ENCODE measurements at places on chromosomes 16 and 17.
A peak's percentile ranks its signal among the peaks of the same experiment; 100 is the strongest.

- DNase-seq: peak; percentile 45
Observed at GRCh38 chr16:65698791-65699321, 577.0 kb upstream of the CDH11 start.

GRCh38 chr16:68379472-68380347 is 68.6 kb downstream of the SMPD3 start:
- DNase-seq: no peak

DNA sequence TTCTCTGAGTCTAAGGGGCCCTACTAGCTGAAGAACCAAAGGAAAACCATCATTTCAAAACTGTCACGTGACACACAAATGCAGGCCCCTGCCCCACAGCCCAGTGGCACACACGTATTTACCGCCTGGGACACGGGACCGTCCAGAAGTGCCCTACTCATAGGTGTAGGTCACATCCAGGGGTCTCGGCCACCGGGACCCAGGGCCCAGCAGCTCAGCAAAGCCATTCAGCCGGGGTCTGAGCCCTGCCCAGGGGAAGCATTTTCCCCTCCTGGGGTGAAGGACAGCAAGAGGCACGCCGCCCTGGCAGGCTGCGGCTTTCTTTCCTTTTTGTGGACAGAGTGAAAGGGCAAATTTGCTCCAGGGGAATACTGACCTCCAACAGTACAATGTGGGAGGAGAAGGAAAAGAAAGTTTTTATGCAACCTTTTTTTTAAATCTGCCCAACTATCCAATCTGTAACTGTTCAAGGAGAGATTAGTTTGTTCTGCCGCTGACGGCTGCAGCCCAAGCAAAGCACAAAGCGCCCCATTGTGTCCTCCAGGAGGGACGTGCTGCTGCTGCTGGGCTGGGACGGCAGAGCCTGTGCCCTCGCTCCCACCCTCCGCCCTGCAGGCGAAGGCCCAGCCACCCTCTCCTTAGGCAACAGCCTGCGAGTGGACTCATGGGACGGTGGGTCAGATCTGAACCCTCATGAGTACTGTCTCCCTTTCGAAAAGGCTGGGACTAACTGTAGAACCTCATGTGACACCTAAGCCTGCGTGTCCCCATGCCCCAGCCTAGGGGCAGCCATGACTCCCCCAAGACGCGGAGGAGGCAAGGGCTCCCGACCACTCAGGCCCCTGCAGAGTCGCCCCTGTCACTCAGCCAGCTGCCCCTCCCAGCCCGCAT is 21.3 kb downstream of the SLC7A5 start:
- DNase-seq: no peak

- peak; percentile 41 for DNase-seq
Observed at GRCh38 chr17:47987240-47987835, 16.4 kb downstream of the CDK5RAP3 start.

GRCh38 chr16:47664653-47665325 is 203.7 kb downstream of the PHKB start:
- no peak for DNase-seq

GRCh38 chr17:44263345-44263902 is 4.5 kb downstream of the SLC4A1 start:
- DNase-seq: no peak

DNA sequence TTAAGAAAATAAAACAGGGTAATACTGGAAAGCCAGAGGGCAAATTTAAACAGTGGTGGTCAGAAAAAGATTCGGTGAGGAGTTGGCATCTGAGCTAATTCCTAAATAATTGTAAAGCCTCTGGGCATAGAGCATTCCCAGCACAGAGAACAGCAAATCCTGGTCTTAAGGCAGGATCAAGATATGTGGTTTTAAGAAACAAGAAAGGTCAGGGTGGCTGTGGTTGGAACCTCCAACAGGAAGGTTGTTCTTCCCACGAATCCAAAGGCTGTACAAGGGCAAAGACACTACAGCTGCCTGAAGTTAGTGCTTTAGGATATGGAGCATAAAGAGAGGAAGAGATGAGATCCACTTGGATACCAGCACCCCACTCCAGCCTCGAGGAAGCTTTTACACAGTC is 114.6 kb downstream of the ZNF18 start:
- no peak for DNase-seq

- no peak for DNase-seq
Observed at GRCh38 chr17:17343896-17344506, 40.8 kb downstream of the NT5M start.

- no peak for DNase-seq
Observed at GRCh38 chr17:44854192-44854591, 6.5 kb downstream of the HIGD1B start.

DNA sequence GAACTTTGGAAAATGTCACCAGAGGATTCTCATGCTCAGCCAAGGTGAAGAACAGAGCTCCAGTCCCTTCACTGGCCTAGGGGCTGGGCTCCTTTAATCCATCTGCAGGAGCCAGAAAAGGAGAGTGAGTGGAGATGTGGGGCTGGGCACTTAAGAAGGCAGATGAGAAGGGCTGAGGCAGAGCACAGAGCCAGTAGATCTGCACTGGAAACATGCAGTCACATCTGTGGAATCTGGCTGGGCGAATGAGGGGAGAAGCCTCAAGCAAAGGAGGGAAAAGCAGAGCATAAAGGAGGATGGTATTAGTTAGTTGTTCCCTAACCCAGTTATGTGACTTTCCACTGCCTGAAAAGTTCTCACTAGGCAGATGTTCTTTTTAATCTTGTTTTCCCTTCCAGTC is 50.4 kb upstream of the BCAR1 start:
- peak; percentile 55 for DNase-seq

DNA sequence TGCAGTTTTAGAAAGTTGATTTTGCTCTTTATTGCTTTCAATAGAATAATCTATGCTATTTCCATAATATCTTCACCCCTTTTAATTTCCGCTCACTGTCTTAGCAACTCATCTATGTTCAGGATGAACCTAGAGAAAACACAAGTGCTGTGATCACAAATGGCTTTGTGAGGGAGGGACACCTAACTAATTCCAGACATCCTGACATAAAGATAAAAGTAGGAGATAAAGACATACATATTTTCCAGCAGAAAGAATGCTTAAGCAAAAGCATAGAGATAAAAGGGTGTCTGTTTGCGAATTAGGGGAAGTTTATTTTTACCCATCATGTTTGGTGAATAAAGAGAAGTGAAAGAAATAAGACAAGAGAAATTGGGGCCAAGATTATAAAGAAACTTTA is 254.2 kb downstream of the KCNJ2 start:
- DNase-seq: no peak

DNA sequence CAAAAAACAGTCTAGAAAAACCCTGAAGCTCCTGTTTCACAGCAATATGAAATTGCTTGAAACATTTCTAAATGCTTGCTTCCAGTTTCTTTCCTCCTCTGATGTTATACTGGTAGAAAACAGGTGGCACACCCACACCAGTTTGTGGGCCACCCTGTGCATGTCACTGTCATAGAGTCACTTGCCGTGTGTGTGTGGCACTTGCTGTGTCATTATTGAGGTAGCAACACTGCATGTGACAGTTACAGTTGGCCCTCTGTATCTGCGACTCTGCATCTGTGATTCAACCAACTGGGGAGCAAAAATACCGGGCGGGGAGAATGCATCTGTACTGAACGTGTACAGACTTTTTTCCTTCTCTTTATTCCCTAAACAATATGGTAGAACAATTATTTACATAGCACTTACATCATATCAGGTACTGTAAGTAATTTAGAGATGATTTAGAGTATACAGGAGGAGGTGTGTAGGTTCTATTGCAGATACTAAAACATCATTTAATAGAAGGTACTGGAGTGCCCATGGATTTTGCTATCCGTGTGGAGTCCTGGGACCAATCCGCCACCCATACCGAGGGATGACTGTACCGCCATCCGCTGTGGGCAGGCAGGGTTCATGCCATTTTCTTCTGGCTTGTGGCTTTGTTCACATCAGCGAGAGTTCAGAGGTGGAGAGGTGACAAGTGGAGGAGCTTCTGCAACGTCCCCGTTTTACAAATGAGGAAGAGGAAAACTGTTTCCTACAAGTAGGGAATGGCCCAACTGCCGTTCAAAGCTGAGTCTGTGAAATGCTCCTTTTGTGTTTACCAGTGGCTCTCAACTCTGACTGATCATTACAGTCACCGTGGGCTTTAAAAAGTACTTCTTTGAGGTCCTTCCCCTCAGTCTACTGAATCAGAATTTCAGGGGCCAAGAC is 373.7 kb downstream of the SNX29 start:
- DNase-seq: no peak

GRCh38 chr17:9389111-9389527 is 186.5 kb downstream of the STX8 start:
- peak; percentile 31 for DNase-seq

- DNase-seq: no peak
Observed at GRCh38 chr17:75450270-75450669, 6.2 kb upstream of the TMEM94 start.

DNA sequence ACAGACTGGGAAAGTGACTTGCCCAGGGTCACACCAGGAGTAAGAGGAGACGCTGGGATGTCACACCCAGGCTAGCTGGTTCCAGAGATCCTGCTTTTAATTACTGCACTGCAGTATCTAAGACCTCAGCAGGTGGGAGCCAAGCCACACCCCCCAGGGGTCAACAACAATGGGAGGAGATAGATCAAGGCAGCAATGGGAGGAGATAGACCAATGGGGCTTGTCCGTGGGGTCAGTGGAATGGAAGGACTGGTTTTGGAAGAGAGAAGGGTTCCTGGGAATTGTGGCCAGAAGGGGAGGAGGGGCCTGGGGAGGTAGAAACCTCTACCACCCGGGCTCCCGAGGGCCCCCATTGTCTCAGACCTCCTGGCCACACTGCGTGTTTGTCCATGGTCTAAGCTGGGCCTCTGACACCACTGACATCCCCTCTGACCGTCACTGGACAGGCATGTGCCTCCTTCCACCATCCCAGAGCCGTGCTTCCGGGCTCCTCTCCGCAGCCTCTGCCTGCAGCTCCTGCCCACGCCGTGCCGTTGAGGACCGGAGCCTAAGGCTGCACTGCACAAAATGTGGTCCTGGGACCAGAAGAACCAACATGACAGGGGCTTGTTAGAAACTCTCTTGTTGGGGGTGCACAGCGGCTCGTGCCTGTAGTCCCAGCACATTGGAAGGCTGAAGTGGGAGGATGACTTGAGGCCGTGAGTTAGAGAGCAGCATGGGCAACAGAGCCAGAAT is 69.8 kb upstream of the RPH3AL start:
- DNase-seq: no peak

DNA sequence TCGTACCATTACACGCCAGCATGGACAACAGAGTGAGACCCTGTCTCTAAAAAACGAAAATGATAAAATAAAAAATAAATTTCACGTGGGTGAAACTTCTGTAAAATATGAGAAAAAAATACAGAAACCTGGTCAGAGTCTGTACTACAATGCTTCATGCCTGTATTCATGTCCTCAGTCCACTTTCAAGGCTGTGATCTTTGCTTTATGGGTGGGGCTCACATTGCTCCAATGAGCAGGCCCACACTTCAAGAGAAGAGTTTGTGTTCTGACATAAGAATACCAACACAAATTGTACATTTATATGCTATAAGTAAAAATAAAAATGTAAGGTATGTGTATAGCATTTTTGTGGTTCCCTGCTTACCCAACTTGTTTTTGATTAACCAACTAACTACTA is 32.2 kb upstream of the ABCA3 start:
- no peak for DNase-seq

DNA sequence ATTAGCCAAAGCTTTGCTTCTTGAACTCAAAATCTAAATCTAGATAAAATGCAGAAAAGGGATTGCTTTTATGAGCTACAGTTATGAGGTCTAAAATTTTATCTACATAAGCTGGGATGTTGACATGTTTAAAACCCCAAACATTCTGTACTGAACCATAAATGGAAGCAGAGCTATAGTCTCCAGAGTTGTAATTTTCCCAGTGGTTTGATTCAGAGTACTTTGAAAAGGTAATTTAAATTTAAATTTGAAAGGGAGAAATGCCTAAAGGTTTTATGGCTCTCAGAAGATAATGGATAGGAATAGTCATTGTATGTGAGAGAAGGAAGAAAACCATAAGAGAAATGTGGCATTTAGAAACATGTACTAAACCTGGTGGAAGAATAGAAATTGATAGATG is 163.2 kb downstream of the PPM1E start:
- DNase-seq: no peak

DNA sequence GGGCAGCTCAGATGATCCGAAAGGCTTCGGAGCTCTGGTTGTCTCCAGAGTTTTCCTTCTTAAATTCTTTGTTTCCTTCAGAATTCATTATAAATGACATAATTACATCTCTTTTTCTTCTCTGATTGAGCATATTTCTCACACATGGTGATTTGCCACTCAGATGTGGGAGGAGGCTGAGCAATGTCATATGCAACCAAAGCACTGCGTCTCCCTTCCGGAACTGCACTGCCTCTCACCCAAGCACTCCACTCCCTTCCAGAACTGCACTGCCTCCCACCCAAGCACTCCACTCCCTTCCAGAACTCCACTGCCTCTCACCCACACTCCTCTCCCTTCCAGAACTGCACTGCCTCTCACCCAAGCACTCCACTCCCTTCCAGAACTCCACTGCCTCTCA is 131.5 kb downstream of the SALL1 start:
- DNase-seq: no peak

DNA sequence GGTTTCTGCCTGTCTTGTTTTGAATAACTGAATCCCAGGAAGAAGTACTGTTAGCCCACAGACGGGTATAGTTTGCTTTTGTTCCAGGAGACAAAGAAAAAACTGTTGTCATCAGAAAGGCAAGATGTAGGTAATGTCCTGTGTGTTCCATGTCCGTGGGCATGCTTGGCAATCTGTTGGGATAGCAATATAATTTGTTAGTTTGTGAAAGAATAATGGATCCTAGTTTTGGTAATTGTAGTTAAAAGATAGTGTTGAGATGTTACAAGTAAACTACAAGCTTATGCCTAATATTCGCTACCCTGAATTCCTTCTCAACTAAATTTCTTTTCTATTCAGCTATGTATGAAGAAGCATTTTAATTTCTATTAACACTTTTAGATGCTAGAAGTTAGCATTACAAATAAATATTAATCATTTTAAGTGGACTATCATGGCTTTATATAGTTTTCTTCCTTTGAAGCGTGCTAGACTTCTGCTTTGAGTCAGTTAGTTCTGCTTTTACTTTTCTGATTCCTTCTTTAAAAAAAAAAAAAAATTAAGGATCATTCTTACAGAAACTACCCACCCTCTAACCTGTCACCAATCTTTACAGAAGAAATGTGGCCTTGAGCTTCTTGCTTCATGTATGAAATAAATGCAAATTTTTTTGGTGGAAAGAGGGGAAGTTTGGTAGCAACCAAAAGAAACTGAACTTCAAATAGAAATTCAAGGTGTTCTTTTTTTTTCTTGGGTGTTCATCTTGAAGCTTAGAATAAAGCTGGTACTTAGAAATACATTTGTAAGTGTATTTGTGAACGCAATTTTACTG is 2.4 kb downstream of the EVI2A start:
- no peak for DNase-seq

- peak; percentile 6 for DNase-seq
Observed at GRCh38 chr17:12756786-12757185, 32.5 kb upstream of the ARHGAP44 start.

GRCh38 chr17:2929881-2930533 is 133.4 kb downstream of the OR1D5 start:
- DNase-seq: peak; percentile 56

DNA sequence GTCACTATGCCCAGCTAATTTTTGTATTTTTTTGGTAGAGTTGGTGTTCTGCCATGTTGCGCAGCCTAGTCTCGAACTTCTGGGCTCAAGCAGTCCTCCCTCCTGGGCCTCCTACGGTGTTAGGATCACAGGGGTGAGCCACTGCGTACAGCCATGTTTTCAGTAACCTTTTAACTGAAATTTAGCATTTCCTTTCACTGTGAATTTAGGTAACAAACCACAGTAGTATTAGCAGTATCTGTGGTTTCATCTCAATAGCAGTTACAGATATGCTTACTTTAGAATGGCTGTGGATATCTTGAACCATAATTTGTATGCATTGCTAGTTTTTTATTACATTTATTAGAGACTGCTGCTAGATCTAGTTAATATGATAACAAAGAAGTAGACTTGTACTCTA is 4.3 kb upstream of the RANGRF start:
- no peak for DNase-seq

Data from AG08395 (cell line).